ENCODE measurements at places on chromosomes 2 and 18.

GRCh38 chr2:238596571-238597551 lies 170.1 kb downstream of the ASB1 start:
- DNase-seq: no peak

DNA sequence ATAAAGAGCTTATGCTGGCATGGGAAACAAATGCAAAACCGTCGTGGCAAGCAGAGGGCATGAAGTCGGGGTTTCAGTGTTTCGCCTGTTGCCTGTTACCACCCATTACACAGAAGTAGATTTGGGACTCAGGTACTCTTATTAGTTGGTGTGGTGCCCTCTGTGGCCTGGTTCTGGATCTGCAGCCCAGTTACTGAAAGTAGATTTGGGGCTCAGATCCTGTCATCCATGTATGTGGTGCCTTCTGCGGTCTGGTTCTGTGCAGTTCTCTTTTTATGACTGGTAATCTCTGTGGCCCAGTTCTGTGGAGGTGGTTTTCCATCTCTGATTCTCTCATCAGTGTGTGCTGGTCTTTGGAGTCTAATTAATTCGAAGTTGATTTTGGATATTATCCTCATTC lies 45.2 kb downstream of the ADNP2 start:
- DNase-seq: peak; percentile 35

- DNase-seq: no peak
These were observed 48.3 kb downstream of the WDFY1 start for GRCh38 chr2:223896833-223897311.

DNA sequence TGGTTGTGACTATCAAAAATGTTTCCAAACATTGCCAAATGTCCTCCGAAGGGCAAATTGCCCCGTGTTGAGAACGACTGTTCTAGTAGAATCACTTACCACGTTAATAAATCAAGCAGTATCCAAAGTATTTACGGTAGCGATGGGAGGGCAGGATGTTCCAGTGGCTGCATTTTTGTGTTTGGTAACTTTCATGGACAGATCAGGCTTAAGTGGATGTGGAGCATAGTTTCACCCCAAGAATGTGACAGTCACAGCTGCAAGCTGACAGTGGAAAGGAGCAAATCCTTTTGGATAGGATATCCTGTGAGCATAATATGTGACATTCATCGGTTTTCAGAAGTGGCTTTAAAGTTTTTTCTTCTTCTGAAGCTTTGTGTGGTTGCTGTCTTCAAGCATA lies 46.3 kb upstream of the DARS1 start:
- no peak for DNase-seq

- no peak for DNase-seq
These were observed 38.2 kb downstream of the SOX11 start for GRCh38 chr2:5730386-5730785.

DNA sequence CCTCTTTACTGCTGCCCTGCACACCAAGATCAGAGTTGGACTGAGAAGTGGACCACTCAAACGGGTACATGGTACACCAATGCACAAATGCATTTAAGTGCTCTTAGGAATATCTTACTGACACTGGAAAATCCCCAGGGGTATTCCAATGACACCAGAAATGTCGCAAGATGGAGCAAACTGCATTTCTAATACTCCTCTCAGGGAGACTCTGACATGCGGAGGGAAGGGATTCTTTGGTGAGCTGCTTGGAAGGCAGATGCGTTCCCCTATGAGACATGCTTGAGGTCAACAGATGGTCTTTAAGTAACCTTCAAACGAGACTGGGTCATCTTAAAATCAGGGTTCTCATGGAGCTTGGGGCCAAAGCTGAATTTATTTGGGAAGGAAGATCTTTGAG lies 521.8 kb upstream of the TCF4 start:
- DNase-seq: no peak

DNA sequence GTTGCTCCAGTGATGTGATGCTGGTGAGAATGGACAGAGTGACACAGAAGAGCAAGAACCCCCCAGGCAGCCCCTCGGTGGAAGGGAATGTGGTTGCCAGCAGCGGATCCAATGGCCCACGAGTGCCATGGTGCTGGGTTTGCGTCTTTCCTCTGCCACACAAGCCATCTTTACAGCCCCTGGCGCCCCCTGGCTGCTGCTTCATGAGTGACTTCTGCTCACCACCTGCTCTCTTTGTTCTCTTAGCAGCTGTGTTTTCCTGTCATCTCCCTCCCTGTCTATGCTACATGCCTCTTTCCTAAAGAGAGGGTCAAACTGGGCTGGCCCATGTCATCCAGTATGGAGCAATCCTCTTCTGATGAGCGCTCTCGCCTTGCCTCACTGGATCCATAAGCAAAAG lies 300.0 kb upstream of the SMIM21 start:
- DNase-seq: peak; percentile 22

DNA sequence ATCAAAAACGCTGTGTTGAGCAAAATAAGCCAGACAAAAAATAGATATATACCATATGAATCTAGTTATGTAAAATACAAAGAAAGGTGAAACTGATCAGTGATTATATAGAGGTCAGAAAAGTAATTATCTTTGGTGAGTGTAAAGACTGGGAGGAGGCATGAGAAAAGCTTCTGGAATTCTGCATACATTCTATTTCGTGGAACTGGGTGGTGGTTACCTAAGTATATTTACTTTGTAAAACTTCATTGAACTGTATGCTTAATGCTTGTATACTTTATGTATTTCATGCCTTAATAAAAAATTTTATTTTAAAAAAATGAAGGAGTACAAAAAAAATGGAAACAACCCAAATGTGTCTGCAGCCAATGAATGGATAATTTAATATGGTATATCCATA lies 153.1 kb upstream of the ALPP start:
- no peak for DNase-seq

- no peak for DNase-seq
These were observed 93.6 kb upstream of the TMEM18 start for GRCh38 chr2:770776-771175.

DNA sequence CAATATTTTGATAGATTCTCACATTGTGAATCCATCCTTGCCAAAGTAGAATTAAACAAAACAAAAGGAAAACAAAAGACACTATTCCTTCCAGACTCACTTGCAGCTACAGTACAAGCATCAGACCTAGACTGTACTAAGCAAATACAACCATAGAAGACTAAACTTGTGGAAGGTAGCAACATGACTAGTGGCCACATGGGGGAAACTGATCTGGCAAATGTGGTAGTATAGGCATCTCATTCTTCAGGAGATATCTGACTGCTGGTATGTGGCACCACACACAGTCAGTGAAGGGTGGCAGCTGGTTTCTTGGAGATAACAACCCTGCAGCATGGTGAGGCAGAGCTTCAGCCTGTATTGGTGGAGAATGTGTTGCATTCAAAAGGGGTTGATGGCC lies 81.0 kb upstream of the ACVR2A start:
- DNase-seq: no peak

DNA sequence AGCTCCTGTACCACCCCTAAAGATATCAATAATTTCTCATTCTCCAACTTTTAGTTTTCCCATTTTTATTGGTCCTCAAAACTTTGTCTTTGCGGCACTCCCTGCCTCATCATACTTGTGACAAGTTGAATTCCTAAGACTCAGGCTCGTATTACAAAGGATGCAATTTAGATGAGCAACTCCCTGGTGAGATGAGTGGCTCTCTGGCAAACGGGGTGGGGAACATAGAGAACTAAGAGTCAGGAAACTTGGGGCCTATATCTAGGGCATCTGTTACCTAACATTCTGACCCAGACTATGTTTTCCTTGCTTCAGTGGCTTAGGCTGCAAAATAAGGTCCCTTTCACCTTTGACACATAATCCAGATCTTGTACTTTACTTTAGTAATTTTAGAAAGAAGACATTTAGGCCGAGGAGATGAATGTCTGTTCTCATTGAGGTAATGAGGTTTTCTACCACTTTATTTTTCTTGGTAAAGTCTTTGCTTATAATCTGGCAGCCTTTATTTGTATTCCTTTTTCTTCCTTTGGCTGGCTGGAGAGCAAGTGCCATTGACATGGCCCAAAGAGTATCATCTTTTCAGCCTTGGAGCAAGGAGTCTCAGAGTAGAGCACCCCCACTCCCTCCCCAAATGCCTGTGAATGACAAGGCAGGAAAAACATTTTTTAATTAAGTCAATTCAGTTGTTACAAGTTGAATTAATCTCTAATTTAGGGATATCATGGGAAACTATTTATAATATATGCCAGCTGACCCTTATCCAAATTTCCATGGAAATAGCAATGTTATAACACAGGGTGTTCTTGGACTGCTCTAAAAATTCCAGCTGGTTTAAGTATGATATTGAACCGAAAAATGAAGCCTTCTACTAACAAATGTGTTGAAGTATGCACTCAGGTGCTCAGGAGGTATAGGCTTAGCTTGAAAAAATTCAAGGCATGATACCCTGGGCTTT lies 15.2 kb downstream of the TSPYL6 start:
- DNase-seq: no peak

- no peak for DNase-seq
These were observed 205.2 kb upstream of the RGPD4 start for GRCh38 chr2:107621186-107622165.

- no peak for DNase-seq
These were observed 270.6 kb upstream of the REG3G start for GRCh38 chr2:78754930-78755329.

DNA sequence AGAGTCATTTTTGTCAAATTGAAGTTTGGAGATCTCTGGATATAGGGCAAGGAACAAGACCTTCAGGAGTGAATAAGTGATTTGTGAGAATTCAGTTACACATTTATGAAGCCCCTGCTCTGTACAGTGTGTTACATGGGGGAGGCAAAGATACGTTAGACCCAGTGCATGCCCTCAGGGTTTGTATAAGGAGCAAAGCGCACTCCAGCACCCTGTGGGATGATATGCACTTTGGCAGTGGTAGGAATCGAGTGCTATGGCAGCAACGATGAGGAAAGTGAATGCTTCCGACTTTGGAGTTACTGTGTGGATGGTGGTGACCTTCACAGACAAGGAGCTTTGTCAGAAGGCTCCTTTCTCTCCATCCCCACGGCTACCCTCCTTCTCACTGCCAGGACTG lies 74.3 kb upstream of the ALPP start:
- no peak for DNase-seq

GRCh38 chr2:94871226-94872087 lies at the start of gene TEKT4:
TSS of gene TEKT4 (plus strand) at chr2:94871430. CDS start at chr2:94871580, 150 bp downstream.
- DNase-seq: no peak

GRCh38 chr2:68995916-68996315 lies 17.1 kb upstream of the ANTXR1 start:
- DNase-seq: no peak

GRCh38 chr18:72726201-72726600 lies 141.6 kb downstream of the NETO1 start:
- no peak for DNase-seq

- no peak for DNase-seq
These were observed 233.4 kb upstream of the MYT1L start for GRCh38 chr2:2564300-2565078.

GRCh38 chr2:188292348-188293239 lies 920 bp downstream of the GULP1 start:
- DNase-seq: no peak

DNA sequence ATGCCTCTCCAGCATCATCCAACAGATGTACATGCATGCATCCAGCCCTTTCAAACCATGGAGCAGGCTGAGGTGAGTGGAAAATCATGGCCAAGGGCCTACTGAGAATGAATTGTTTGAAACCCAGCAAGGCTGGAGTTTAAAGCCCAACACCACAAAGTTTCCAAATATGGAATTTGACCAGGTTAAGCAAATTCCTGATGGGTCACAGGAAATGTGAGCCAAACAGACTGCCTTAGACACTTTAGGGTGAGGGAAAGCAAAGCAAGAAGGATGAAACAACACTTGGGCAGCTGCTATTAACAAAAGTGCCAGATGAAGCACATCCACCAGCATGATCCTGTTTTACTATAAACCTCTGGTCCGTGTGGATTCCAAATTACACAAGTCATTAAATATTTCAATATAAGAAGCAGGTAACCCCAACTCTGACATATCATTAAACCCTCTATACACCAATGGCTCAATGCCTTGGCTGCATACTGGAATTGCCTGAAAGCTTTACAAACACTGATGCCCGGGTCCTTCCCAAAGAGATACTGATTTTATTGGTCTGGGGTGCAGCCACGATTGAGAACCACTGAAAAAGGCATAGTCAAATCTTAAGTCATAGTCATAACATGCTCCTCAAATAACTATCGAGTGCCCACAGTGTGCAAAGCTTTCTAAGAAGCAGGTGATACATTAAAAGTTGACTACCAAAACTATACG lies 9.1 kb downstream of the KLF7 start:
- no peak for DNase-seq

DNA sequence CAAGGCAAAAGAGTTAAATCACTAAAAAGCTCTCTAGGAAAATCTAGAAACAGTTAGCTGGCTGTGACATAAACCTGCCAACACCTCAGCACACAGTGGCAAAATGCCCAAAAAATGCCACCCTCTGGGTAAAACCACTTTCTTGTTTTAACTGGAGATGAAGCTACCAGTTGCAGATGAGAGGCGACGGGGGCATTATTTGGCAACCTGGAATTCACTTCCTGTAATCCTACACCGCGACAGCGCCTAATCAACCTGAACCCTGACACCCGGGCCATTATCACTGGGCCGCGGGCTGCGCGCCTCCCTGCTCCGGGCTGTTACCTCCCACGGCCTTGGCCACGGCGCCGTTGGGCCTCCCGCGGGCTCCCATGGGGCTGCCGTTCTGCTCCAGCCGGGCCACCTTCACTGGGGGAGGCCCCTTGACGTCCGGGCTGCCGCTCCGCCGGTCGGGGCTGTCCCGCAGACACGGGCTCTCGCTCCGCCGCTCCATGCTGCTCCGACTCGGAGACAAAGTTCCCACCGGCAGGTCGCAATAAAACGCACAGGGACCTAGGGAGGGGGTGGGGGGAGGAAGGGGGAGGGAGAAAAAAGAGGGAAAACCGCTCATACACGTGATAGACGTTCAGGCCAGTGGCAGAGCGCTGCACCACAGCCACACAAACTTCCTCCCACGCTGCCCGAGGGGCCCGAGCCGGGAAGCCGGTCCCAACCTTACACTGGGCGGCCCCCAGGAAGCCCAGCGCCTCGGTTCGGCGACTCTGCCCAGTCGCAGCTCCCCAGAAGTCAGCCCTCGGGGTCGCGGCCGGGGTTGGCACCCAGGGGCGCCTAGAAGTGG lies 2.0 kb downstream of the SATB2 start:
- DNase-seq: no peak

DNA sequence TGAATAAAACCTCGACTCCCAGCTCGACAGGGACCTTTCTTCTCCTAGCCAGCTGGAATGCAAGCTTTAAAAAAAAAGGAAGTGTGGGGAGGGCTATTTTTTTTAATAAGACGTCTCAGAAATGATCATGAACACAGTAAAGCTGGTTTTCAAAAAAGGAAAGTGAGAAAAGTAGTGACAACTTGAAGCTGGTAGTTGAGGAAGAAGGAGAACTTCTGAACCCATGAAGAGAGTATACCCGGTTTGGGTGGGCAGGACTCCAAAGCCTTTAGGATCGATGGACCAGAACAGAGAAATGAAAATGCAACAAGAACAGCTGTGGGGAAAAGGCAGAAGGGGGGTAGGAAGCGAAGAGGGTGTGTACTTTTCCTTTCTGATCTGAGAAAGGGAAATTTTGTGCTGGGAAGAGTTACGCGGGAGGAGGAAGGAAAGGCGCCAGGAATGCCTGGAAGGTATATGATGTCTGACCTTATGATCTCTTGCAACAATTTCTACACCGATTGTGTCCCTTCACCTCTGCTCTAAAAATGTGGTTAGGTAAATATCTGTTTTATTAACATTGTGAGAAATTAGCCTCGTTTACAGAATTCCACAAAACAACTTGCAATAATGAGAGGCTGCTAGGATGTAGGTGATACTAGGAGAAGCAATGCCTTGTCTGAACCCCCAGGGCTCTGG lies 22.6 kb upstream of the CYP1B1 start:
- DNase-seq: no peak

All from activated T-cell treated with anti-CD3 and anti-CD28 coated beads for 48 hours (primary cell).